CD4-positive, alpha-beta T cell (primary cell): ENCODE measurements at places on chromosomes 16 and 17.

DNA sequence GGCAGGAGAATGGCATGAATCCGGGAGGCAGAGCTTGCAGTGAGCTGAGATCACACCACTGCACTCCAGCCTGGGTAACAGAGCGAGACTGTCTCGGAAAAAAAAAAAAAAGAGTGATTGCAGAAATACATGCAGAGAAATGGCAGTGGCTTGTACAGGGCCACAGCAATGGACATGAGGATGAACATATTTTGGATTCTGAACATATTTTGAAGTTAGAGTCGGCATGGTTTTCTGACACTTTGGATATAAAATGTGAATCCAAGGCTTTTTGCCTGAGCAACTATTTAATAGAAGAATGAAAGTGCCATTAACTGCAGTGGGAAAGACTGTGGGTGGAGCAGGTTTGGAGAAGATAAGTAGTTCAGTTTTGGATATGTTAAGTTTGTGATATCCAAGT is 35.8 kb downstream of the CPD start:
- no peak for DNase-seq

- peak; percentile 29 for DNase-seq
These were observed 99.9 kb upstream of the CORO6 start for GRCh38 chr17:29722411-29723198.

GRCh38 chr17:44229090-44229489 is 9.6 kb upstream of the UBTF start:
- no peak for DNase-seq

GRCh38 chr17:11803231-11803969 is 193.9 kb downstream of the ZNF18 start:
- DNase-seq = no peak

- DNase-seq = no peak
These were observed 11.9 kb downstream of the HERPUD1 start for GRCh38 chr16:56943761-56944375.

- DNase-seq = no peak
These were observed 3.7 kb upstream of the AARSD1 start for GRCh38 chr17:42967925-42968324.

GRCh38 chr17:77329741-77330531 is 189.2 kb downstream of the SEC14L1 start:
- DNase-seq = no peak

- no peak for DNase-seq
These were observed 14.1 kb downstream of the COL1A1 start for GRCh38 chr17:50187394-50187725.

DNA sequence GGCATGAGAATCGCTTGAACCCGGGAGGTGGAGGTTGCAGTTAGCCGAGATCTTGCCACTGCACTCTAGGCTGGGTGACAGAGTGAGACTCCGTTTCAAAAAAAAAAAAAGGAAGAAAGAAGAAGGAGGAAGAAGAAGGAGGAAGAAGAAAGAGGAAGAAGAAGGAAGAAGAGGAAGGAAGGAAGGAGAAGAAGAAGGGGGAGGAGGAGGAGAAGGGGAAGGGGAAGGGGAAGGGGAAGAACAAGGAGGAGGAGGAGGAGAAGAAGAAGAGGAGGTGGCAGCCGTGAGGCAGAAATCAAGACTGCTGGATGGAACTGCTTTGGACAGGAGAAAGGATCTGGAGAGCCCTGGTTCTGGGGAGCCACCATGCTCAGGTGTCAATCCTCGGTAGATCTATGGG is 29.7 kb upstream of the PEMT start:
- DNase-seq = no peak
